ENCODE measurements at places on chromosomes 12 and 14.

GRCh38 chr14:84622357-84622756, 907.6 kb upstream of the FLRT2 start:
- no peak for DNase-seq

DNA sequence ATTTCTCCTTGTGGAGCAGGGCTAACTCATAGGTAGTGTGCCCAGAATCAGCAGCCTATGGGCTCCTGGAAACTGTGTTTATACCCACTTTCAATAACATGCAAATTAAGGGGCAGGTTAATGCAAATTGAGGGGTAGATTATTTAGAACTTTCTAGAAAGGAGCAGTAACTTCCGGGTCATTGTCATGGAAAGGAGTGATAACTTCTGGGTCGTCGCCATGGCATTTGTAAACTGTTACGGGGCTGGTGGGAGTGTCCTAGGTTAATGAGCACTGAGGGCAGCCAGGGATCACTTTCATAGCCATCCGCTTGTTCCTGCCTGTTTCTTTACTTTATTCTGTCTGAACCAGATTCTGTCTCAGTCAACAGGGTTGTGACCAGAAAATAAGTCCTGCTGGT, 143.3 kb upstream of the RFLNA start:
- no peak for DNase-seq

- DNase-seq: peak; percentile 56
Observed at GRCh38 chr14:44962334-44963043, 499 bp downstream of the TOGARAM1 start.

DNA sequence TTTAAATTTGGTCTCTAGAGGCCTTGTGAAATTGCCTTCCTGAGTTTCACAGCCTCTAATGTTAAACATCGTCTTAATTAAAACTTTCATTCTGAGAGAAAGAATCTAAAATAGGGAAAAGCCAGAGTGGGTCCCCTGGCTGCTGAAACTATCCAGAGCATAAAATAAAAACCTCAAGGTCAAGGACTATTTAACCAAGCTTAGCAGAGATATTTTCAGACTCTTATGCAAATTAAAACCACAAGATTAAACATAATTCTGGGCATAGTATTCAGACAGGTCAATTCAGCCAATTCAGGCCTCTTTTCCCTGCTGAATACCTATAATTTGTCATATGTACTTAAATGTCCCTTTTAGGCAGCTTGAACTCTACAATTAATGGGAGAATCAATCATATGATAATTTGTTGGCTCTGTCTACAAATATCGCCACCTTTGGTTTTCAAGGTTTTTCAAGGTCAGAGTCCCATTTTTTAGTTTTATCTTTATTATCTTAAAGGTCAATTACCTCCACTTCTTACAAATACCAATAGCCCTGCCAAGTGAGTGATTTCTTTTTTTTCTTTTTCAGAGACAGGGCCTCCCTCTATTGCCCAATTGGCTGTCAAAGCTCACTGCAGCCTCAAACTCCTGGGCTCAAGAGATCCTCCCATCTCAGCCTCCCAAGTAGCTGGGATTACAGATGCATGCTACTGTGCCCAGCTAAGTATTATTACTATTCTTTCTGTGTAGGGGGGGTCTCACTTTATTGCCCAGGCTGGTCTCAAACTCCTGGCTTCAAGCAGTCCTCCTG, 257.1 kb downstream of the PHLDA1 start:
- no peak for DNase-seq
